Erythroblast (primary cell): ENCODE measurements at places on chromosomes 4 and X.
A peak's percentile ranks its signal among the peaks of the same experiment; 100 is the strongest.

DNA sequence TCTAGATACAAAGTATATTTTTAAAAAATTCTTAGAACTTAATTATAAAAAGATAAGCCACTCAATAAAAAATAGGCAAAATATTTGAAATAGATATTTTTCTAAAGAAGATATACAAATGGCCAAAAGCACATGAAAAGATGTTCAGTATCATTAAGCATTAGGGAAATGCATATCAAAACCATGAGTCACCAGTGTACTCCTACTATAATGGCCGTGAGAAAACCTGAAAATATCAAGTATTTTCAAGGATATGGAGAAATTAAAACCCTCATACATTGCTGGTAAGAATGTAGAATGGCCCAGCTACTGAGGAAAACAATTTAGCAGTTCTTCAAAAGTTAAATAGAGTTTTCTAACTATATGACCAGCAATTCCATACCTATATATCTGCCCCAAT, 337.9 kb downstream of the CAMK2D start:
- DNase-seq: no peak

GRCh38 chrX:30693999-30694650, 40.9 kb downstream of the GK start:
- no peak for DNase-seq

- no peak for DNase-seq
Measured at GRCh38 chr4:3355266-3355748, 62.5 kb downstream of the RGS12 start.

DNA sequence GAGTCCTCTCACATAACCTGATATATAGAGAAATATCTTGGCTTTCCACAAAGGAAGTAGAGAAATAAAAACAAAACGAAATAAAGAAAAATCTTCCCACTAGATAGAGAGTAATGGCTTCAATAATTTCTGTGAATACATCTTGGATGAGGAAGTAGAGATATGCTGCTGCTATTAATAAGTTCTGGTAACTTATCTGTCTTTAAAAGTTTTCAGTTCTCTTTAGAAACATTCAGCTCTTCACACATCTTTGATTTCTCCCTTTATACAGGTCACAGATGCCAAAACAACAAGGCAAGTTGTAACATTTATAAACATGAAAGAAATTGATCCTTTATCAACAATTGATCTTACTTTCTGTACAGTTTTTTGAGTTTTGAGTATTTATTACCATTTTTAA, 615.8 kb downstream of the TRAM1L1 start:
- no peak for DNase-seq

- no peak for DNase-seq
Measured at GRCh38 chr4:17523662-17524061, 8.7 kb downstream of the CLRN2 start.

GRCh38 chr4:21709031-21709430, 239.5 kb downstream of the KCNIP4 start:
- no peak for DNase-seq

DNA sequence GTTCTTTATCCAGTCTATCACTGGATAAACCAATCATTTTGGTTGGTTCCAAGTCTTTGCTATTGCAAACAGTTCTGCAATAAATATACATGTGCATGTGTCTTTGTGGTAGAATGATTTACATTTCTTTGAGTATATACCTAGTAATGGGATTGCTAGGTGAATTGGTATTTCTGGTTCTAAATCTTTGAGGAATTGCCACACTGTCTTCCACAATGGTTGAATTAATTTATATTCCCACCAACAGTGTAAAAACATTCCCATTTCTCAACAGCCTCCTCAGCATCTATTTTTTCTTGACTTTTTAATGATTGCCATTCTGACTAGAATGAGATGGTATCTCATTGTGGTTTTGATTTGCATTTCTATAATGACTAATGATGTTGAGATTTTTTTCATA, 791.7 kb upstream of the AGA start:
- no peak for DNase-seq

- DNase-seq: peak; percentile 74
Measured at GRCh38 chrX:11423362-11423818, 130.2 kb downstream of the AMELX start.

DNA sequence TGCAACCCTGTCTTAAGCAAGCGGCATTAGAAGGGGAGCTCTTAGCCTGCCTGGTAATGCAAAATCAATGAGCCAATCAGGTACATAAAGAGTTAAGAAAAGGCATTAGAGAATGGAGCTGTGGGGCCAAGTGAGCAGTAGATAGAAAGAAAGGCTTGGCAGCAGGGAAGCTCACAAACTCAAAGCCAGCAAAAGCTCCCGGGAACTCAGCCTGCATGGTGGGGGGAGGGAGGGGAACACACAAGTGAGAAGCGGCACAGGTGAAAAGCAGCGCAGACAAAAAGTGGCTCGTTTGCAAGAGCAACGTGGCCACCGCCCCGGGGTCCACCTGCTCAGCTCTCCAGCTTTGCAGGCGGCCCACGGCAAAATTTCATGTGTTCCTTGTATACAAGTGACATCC, 818.5 kb downstream of the FAM133A start:
- DNase-seq: no peak

DNA sequence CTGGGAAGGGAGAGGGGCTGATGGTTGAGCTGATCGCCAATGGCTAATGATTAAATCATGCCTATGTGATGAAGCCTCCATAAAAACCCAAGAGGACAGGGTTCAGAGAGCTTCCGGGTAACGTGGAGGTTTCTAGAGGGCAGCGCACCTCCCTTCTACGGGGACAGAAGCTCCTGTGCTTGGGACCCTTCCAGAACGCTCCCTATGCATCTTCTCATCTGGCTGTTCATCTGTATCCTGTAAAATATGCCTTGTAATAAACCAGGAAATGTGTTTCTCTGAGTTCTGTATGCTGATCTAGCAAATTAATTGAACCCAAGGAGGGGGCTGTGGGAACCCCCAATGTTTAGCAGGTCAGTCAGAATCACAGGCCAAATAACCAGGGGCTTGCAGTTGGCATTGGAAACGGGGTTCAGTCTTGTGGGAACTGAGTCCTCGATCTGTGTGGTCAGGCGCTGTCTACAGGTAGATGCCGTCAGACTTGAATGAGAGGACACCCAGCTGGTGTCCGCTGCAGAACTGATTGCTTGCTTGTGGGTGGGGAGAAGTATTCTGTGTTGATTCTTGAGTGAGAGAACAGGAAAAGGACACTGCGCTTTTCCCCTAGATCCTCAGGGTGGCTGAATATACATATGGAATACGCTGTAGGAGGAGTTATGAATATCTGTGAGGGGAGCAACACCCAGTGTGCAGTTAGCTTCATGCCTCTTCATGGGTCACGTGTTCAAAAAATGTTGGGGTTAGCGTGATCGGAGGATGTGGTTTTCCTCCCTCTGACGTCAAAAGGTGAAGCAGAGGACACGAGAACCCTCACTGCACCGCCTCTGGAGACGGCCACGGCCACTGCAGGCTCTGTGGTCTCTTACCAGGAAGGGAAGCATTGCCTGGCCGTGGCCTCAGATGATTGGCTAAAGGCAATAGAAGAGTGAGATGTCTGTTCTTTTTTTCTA, 29.2 kb downstream of the HTT-AS start:
- DNase-seq: peak; percentile 12

DNA sequence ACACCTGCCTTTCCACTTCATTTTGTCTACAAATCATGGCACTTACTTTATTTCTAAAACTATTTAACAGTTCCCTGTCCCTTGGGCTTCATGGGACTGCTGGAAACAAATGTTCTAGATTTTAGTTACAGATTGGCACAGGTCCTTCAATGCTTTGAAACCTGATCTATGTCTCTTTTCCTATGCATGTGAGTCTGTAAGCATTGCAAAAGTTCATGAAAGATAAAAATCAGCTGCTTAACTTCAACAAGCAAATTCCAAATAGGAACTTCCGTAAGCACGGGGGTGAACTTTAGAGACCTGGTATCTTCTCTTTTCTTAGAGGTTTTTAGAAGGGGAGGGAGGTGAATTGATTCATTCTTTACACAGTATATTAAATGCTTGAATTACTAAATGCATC, 9.5 kb downstream of the LGI2 start:
- DNase-seq: no peak

- DNase-seq: no peak
Measured at GRCh38 chr4:98608356-98608755, 50.1 kb downstream of the TSPAN5 start.

GRCh38 chr4:181289198-181289597, 954.0 kb upstream of the TENM3 start:
- DNase-seq: no peak

GRCh38 chrX:23271026-23271425, 63.6 kb upstream of the PTCHD1 start:
- no peak for DNase-seq

DNA sequence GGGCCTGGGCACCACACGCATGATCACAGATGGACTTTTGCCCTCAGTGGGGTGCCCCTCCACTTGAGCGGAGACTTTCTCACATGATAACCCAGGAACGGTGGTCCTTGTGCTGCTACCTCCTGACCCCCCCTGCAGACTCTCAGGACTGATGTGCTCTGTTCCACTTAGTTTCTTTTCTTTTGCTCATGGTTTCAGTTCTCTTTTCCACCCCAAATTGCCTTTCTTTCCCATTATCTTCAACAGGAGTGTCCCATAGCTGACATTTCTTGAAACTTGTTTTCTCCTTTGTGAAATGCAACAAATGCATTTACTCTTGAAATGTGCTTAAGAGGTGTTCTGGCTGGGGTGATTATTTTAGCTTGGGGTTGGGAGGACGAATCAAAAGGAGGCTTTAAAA, 9.0 kb downstream of the MPC1L start:
- DNase-seq: no peak

DNA sequence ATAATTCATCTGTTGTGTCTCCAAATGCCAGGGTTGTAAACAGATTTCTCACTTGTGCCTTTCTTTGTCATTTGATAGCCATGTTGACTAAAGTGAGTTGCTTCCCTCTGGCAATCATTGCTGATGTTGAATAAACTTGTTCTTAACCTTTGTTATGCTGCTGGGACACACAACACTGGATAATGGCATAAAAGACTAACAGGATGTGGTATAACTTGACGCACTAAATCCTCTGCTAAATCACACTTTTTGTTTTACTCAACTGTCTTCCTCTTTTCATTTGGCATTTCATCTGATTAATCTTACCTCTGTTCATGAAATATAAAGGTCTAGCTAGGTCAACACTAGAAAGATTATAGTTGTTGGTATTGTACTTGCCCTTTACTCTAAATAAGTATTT, 17.6 kb upstream of the CXCL5 start:
- no peak for DNase-seq

- peak; percentile 84 for DNase-seq
Measured at GRCh38 chr4:48255072-48255958, 14.3 kb downstream of the TEC start.

DNA sequence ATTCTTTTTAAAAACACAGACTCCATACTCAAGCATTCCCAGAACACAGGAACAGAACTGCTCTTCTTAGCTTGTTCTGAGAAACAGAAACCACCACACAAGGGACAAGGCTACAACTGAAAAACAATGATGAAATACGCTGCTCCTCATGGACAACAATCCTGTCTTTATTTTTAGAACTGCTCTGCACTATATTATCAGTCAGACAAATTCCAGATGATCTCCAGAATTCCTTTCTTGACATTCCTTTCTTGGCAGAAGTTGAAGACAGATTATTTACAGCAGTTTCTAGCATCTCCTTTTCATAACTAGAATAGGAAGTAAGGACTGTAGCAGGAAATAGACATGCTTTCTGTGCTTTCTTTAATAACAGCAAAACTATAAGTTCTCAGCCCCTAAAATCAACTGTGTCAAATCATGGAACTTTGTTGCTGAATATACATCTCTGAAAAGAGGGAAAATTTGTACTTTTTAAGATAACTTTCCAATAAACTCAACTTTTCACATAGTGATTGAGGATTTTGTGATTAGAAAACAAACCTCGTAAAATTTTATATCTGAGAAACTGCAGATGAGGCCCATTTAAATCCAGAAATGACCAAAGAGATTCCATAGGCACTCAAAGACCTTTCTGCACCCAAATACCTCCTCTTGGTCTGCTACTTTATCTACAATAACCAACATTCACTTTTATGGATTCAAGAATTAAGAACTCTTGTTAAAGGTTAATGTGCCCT, 35.9 kb downstream of the ANTXR2 start:
- DNase-seq: no peak

DNA sequence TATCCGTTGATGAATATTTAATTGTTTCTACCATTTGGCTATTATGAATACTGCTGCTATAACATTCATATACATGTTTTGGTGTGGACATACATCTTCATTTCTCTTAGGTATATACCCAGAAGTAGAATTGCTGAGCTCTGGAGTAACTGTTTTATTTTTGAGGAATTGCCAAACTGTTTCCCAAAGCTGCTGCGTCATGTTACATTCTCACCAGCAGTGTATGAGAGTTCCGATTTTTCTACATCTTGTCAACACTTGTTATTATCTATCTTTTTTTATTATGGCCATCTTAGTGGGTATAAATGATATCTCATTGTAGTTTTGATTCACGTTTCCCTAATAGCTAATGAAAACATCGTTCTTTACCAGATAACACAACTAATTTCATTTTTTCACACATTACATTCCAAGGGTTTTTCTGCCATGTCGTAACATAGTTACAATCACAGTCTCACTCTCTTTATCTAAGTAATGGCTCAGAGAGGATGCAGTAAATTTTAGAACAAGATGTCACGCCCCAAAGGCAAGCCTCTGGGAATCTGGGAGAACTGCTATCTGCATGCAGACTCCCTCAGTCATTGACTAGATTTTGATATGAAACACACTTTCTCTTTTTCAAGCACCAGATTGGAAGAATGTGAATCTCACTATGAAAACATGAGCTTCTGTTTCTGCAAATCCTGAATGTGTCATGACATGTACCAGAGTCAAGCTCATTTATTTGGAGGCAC, 10.3 kb downstream of the ARHGAP6 start:
- DNase-seq: no peak

DNA sequence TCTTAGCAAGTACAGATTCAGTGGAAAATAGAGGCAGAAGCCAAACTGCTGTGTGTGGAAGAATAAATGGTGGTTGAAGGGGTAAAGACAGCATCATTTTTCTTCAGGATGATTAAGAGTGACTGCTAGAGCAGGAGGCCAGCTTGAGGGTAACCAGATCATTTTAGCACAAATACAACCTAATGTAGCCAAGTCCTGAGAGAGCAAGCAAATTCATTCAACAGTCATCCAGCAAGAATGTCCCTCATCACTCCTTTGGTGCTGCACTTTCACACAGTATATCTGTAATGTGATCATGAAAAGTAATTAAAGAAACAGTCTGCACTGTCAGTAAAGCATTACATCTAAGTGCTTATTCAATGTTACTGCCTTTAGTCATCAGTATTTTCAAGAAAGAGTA, 44.8 kb downstream of the NPFFR2 start:
- DNase-seq: no peak

DNA sequence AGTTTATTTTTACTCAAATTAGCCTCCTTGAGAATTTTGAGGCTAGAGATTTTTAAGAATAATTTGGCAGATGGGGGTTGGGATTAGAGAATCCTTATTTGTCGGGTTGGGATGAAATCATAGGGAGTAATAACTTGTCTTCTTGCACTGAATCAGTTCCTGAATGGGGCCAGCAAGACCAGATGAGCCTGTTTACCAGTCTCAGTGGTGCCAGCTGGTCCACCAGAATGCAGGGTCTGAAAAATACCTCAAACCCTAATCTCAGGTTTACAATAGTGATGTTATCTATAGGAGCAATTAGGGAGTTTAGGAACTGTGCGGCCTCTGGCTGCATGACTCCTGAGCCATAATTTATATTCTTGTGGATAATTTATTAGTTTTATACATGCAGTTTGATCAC, 705.9 kb upstream of the AGA start:
- DNase-seq: no peak
